T-cell (primary cell): ENCODE measurements at places on chromosomes 2 and 18.
A peak's percentile ranks its signal among the peaks of the same experiment; 100 is the strongest.

- no peak for DNase-seq
Observed at GRCh38 chr2:68739595-68740399, 5.2 kb downstream of the ARHGAP25 start.

DNA sequence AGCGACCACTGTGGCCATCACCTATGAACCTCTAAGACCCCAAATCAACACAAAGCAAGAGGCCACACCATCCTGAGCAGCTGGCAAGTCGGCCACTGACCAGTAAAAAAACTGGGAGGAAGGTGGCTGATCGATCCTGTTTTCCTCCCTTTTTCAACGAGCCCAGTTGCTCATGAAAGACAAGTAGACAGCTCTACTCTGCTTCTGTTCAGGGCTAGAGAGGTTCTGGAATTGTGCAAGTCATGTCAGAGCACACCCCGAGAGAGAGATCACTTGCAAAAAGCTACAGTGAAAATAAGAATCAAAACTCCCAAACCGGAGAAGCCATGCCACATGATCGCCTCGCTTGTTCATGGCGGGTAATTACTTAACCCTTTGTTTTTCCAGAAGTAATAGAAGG lies 34.6 kb downstream of the ZNF516 start:
- no peak for DNase-seq

DNA sequence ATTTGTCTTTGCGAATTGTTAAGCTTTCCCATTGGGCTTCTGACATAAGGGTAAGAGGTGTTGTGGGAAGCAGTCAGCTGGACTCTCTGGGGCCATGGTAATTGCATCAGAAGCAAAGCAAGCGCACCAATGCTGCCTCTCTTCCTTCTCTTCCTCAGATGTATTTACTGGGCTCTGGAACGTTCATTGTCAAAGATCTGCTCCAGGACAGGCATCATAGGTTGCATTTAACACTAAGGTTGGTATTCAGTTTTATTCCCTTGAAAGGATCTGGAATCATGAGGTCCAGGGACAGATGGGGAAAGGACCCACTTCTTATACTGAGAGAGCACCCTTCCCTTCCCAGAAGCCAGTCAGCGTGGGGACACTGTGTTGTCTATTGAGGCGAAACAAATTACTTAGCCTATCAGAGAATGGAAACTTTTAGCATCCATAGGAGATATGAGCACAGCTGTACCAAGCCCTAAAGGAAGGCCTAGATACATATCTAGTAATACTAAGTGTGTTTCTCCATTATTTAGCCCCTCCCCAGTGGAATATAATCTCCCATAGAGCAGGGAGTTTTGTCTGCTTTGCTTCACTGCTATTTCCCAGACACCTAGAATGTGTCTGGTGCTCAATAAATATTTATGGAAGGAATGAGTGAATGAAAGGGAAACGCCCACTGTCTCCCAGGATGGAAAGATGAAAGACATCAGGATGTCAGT lies 72.2 kb downstream of the COA5 start:
- DNase-seq, result no peak

GRCh38 chr2:84881581-84882413 lies 913 bp upstream of the TRABD2A start:
- DNase-seq, result peak; percentile 89

DNA sequence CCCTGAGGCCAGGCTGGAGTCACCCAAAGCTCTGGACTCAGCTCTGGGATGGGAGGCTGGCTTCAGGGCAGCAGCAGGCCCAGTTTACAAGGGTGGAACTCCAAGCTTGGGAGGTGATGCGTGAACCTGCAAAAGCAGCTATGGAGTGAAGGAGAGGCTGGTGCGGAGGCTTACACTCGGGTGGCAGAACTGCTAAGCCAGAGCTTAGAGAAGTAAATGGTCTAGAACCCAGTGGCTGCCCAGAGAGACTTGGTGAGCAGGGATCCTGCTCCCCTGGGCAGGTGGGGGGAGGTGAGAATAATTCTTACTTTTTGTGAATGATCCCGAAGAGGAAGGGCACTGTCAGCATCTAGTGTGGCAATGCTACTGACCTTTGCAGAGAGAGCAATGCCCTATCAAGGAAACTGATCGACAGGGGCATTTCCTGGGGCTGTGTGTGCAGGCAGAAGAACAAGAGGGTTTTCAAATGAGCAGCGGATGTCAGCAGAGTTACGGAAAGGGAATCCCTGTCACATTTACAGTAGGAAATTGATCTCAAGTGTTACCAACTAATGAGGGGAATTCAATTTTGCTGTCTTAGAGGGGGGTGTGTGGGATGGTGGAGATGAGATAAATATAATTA lies 80.4 kb downstream of the TGFA start:
- DNase-seq, result peak; percentile 16

DNA sequence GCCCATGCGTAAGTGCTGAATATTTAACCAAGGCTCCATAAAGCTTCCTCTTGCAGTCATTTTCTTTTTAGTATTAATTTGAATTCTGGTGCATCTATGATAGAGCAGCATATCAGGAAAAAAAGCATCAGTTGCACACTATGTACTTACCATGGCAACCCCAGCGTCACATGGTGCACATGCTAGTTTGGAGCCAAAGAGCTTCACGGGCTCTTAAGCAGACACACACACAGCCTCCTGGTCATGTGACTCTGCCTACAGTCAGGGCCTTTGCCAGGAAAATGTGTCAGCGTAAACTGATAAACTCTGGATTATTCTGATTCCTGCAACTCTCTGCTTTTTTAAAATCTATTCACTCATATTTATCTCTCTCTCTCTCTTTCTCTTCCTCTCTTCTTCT lies 30.2 kb downstream of the NYAP2 start:
- no peak for DNase-seq

DNA sequence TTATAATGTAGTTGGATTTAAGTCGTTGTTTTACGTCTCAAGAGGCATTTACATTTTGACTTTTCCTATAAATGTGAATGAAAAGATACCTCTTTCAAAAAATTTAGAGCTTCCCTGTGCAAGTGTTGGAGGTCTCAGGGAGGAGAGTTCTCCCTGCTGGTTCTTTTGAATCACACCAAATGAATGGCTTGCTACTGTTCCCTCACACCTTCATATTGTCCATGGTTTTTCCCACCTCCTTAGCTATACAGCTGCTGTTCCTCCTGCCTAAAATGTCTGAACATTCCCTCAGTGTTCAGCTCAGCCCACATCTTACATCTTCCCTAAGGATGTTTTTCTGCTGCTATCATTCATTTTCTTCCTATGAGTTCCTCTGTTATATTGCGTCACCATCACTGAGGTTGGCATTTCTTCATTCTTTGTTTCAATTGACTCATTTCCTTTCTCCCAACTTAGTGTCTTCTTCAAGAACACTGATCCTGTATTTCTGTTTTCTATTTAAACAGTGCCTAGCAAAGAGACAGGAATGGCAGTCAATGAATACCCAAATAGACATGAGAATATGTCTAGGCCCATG lies 46.0 kb downstream of the COX7A2L start:
- DNase-seq, result no peak

DNA sequence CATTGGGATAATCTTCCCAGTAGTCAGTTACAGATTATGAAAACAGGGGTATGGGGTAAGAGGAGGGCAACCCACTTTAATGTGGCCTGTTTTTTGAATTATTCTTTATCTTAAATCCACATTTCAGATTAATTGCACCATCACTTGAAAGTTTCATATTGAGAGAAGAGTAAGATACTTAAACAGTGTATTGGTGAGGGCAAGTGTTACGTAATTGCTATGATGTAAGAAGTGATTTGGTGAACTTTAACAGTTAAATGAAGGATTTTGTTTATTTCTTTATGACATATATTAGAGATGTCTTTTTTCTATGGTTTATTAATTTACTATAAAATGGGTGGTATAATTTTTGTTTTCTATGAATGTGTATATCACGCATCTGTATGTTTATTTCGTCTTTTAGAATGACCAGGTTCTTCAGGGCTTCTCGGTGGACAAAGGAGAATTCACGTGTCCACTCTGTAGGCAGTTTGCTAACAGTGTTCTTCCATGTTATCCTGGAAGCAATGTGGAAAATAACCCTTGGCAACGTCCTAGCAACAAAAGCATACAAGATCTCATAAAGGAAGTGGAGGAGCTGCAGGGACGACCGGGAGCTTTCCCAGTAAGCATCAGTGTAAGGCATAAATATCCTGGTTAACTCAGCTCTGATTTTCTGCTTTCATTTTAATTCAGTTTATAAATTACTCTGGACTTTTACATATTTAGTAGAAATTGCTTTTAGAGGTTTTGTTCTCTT lies 171.2 kb upstream of the MYO3B start:
- DNase-seq, result no peak
